CD4-positive, alpha-beta T cell treated with Interleukin-10 for 1 hour (primary cell): ENCODE measurements at places on chromosomes 11 and 22.

DNA sequence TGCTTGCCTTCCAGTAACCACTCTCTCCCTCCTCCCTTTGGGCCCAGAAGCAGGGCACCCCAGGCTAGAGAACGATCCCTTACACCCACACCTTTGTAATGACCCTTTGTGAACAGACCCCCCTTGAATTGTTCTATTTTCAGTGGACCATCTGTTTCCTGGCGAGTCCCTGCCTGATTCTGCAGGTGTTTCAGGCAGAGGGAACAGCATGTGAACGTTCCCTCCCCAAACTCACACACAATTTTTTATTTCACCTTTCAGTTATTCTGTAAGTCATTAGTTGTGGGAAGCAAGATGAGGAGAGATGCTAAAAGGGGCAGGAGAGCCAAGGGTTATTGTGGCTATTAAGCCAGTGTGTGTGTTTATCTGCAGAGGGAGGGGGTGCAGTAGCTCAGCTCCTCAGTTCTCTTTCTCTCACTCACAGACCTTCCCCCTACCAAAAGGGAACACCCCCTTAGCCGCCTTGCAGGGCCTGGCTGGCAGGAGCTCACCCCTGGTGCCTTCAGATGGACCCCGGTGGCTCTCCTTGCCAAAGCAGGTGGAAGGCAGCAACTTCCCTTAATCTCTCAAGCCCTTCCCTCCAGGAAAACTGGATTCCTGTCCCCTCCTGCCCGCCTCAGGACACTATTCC lies 64.8 kb upstream of the SPON1 start:
- no peak for DNase-seq

DNA sequence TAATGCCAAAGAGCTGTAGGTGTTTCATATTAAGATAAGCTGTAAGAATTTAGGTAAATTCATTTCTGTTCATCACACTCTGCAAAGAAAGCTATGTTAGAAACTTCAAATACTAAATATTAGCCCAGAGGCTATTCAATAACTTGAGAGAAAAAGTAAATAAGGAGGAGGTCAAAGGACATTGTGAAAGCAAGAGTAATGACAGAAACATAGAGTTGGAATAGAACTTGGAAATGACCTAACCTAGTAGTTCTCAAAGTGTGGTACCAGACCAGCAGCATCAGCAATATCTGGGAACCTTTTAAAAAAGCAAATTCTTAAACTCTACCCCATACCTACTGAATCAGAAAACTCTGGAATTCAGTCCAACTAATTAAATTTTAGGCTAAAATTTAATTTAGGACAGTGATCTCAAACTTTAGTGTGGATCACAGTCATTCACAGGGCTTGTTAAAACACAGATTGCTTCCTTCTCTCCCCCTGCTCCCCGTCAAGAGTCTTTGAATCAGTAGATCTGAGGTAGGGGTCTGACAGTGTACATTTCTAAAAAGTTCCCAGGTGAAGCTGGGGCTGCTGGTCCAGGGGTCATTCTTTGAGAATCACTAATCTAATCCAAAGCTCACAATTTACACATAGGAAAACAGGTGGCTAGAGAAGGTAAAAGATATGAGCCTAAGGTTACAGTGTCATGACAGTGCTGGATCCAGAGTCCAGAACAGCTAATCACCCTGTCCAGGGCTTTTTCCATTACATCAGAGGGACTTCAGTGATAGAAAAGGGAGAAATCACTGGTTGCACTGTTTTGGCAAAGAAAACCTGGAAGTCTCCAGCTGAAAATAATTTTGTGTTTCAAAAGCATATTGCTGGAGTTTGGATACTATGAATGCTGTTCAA lies 241.1 kb downstream of the SOX6 start:
- DNase-seq, result no peak

DNA sequence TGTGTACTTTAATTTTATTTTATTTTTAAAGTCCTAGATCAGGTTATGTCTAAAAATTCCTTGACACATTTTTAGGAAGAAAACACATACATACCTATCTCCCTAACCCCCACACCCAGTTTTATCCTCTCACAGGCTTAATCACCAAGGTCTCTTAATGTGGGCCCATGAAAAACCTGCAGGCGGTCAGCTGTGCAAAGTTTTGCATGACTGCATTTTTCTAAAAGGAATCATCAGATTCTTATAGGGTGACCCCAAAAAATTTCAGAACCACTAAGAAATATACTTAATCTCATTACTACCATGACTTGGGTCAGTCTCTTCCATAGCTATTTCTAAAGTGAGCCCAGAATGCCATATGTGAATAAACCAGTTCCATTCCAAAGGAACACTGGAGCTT lies 19.8 kb downstream of the SAA1 start:
- no peak for DNase-seq

DNA sequence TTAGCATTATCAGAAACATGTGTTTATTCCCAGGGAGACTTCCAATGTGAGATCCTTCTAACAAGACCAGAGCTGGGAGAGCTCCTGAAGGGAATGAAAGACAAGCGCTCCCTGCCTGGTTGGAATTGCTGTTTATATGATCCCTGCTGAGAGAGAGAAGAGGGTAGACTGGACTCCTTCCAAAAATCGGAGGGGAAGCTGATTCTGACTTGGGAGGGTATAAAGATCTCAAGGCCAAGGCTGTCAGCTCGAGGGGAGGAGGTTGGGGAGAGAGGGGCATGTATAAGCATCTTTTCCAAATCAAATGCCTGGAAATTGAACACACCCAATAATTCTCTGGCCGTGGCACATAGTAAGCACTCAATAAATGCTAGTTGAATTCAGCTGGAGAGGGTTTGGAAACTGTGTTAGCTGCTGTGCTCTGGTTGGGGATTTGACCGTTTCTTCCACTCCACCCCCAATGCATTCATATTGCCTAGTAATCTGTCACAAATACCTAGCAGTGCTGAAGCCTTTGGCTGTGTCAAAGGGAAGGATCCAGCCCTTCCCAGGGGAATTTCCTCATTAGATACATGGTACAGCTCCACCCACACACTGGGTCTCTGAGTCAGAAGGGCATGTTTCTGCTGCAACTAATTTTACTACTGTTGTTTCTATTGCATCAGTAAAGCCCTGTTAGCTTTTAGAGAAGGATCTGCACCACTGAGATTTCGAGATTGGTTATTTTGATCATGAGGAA lies 61.5 kb downstream of the CACNG2 start:
- DNase-seq, result no peak

- DNase-seq, result no peak
These were observed 30.5 kb upstream of the GCAT start for GRCh38 chr22:37777122-37777687.

GRCh38 chr11:38950867-38951266 lies 2352.8 kb upstream of the RAG2 start:
- no peak for DNase-seq

DNA sequence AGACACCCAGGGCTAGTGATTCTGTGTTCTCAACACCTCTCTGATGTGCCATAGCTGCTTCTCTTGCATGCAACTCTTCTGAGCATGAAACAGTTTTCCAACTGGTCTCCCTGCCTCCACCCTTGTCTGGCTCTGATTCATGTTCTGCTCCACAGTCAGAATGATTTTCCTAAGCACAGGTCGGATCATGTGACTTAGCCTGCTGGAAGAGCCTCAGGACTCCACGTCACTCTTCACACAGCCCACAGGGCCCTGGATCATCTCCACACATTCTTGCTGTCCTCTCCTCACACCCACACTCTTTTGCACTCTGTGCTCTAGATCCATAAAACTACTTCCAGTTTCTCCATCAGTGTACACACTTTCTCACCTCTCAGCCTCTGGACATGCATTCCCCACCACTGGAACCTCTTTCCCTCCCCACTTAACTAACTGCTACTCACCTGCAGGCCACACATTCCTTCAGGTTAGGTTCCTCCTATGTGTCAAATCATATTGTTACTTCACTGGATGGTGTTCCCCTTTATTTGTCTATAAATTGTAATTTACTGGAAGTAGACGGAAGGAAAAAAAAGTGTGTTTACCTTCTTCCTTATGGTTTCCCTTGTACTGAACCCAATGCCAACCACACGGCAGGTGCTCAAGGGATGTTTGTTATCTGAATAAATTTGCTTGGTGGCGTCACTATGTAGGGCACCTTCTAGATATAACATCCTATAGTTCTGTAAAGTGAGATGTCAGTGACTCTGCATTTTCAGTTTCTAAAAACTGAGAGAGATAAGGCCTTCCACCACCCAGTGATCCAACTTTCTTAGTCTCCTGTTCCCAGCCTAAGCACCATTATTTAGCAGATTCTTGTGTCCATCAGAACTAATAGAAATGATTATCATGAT lies 133.7 kb downstream of the ETS1 start:
- no peak for DNase-seq

DNA sequence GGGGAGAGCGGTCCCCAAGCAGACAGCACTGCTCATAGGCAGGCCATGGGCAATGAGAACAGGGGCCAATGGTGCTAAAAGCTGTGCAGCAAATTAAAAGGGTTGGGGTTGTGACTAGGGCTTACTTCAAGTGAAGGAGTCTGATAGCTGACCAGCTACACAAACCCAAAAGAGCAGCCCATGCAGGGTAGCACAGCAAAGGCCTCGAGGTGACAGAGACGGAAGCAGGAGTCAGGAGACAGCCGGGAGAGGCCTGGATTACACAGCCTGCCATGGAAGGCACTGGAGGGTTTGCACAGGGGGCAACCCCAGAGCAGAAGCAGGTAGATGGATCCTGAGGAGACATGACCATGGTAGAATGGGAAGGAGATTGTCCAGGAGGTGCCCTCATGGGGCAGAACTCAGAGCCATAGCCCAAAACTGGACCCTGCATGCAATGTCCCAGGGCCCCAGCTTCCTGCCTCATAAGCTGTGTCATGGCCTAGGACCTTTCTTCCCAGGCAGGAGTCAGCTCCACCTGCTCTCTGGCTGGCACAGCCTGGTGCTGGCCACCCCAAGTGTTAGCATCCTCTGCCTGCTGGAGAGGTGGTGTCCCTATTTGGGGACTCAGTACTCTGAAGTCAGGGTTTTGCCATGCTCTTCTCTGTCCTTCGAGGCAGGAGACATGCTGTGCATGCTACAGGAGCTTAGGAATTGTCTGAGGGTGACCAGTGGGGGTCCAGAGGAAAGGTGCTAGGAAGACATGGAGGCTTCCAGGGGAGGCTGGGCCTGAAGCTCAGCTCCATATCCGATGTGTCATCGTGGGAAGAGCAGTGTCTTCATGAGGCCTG lies 33.3 kb downstream of the RSPH14 start:
- no peak for DNase-seq

GRCh38 chr11:110471371-110471770 lies 41.6 kb downstream of the FDX1 start:
- no peak for DNase-seq

GRCh38 chr11:23859087-23859486 lies 637.8 kb upstream of the LUZP2 start:
- DNase-seq, result no peak

- no peak for DNase-seq
These were observed 169.8 kb upstream of the TENM4 start for GRCh38 chr11:79610678-79611077.

DNA sequence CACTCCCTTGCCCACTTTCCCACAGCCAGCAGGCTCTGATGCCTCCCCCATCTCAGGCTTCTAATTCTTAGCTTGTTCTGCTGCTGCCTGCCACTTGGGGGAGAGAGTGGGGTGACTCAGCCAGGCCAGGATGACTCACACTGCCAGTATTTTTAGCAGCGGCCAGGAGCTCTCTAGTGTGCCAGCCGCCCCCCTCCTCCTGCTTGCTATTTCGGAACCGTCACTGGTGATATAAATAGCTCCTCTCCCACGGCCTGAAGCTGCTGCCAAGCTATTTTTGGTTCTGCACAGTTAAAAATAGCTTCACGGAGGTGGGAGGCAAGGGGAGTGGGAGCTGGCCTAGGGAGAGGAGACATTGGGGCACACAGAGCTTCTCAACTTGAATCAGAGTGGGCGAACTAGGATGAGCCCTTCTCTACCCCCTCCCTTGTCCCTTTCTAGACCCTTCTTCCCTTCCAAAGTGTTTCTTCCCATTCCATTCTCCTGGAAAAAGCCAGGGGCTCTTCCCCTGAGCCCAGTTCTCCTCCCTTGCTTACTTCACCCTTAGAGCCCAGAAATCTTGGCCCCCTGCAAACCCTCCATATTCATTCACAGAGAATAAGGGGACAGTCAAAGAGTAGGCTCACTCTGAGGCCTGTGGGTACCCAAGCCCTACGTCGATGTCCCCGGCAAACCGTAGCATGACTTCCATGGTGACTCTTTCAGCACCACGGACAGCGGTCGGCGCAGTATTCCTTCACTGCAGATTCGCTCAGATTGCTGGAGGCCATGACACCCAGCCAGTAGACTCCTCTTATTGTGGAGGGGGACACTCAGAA lies 2.5 kb upstream of the NPAS4 start:
- DNase-seq, result peak; percentile 46

- DNase-seq, result no peak
These were observed 957.6 kb upstream of the CCDC90B start for GRCh38 chr11:84243629-84244263.

DNA sequence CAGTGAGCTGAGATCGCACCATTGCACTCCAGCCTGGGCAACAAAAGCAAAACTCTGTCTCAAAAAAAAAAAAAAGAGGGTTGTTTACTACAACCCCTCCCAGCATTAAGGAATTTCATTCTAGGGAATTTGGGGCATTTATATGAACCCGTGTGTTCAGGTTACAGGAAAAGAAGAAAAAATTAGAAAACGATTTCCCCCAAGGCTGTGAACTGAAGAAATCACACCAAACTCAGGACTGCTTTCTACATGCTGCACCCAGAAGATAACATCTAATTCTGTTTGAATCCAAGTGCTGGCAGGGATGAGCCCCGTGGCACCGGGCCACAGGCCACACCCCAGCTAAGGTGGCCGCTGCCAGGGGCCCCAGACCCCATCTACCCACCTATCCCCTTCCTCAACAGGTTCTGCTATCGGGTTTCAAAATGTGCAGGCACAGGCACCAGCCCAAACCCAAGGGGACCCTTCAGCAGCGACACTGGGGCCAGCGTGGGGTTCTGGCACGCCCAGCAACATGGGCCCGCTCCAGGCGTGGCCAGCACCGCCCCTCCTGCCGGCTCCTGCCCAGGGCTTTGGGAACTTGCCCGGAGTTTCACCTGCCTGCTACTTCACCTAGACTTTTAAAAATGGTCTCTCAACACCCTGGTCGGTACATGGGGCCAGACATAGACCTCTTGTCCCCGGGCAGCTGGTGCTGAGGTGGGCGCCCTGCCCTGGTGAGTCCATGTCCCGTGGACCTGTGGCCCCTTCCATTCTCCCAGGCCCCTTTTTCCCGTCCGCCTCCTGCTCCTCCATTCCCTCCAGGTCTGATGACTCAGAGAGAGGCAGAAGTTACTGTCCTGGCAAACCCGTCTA lies 11.8 kb downstream of the CELSR1 start:
- no peak for DNase-seq

DNA sequence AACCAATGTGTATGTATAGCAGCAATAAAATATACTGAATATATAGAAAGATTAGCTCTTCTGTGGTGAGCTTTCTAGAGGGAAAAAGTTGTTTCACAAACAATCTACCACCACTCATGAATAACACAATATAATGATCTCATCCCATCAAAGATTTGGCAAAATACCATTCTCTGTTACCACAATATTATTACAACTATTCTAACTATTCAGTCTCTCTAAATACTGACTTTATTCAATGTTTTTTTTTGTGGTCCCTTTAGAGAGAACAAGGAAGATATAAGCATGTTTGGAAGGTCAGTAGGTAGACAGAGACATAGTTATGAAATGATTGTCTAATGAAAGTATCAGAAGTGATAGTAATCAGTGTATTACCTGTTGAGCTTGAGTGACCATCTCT lies 7.8 kb downstream of the CCDC90B start:
- no peak for DNase-seq

- no peak for DNase-seq
These were observed 117.5 kb downstream of the TRPC6 start for GRCh38 chr11:101466352-101466751.
